ENCODE measurements at places on chromosomes 3 and 15.
A peak's percentile ranks its signal among the peaks of the same experiment; 100 is the strongest.

DNA sequence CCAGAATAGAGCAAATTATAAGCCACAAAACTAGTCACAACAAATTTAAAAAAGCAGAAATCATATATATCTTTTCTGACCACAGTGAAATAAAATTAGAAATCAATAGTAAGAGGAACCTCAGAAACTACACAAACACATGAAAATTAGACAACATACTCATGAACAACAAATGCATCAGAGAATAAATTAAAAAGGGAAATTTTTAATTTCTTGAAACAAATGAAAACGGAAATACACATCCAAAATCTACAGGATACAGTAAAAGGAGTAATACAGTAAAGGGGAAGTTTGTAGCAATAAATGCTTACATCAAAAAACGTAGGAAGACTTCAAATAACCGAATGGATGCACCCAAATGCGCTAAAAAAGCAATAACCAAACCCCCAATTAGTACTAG lies 19.2 kb downstream of the NME9 start:
- DNase-seq, result no peak

GRCh38 chr15:57761562-57761961 lies 55.0 kb downstream of the POLR2M start:
- DNase-seq, result no peak

GRCh38 chr3:165211721-165212120 lies 15.5 kb upstream of the SLITRK3 start:
- no peak for DNase-seq

- DNase-seq, result no peak
Observed at GRCh38 chr3:73547427-73548248, 77.1 kb downstream of the PDZRN3 start.

DNA sequence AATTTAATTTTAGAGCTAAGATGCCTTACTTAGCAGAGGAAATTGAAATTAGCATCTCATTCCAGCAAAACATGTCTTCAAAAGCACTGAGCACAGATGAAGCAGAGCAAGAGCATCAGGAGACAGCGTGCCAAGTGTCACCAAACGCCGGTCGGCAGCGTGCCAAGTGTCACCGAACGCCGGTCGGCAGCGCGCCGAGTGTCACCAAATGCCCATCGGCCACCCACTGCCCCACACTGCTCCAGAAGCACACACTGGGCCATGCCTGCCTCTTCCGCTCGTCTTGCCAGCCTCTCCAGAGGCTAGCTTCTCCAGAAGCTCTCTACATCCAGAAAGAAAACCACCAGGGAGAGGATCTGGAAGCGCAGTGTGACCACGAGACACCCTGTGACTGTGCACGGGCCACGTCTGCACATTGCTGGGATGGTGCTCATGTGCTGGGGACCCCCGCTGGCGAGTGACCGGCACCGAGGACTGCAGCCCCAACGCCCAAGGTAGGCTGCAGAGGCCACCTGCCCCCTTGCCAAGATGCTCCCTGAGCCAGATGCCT lies 37.8 kb downstream of the CYFIP1 start:
- no peak for DNase-seq

GRCh38 chr15:87527416-87527815 lies 729.1 kb downstream of the NTRK3 start:
- no peak for DNase-seq

- DNase-seq, result no peak
Observed at GRCh38 chr3:138051947-138052802, 42.2 kb downstream of the CLDN18 start.

DNA sequence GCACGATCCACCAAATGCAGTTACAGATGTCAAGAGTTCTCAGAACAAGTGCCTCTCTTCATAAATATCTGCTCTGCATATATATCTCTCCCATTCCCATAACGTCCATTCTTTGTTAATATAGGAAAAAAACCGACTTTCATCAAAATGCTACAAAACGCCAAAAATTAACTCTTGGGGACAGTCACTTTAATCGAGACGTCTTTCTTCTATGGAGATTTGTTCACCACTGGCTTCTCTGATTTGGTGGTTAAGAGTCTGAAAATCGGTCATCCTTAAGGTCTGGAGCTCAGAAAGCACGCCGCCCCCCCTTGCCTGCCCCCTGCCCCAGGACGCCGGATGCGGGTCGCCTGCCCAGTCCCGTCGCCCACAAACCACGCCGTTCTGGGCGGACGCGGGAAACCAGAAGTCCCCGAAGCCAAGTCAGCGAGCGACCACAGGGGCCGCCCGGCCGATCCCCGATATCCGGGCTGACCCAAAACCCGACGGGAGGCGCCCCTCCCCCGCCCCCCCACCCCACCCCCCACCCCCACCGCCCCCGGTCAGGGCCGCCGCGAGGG lies 252.7 kb downstream of the TJP1 start:
- no peak for DNase-seq

DNA sequence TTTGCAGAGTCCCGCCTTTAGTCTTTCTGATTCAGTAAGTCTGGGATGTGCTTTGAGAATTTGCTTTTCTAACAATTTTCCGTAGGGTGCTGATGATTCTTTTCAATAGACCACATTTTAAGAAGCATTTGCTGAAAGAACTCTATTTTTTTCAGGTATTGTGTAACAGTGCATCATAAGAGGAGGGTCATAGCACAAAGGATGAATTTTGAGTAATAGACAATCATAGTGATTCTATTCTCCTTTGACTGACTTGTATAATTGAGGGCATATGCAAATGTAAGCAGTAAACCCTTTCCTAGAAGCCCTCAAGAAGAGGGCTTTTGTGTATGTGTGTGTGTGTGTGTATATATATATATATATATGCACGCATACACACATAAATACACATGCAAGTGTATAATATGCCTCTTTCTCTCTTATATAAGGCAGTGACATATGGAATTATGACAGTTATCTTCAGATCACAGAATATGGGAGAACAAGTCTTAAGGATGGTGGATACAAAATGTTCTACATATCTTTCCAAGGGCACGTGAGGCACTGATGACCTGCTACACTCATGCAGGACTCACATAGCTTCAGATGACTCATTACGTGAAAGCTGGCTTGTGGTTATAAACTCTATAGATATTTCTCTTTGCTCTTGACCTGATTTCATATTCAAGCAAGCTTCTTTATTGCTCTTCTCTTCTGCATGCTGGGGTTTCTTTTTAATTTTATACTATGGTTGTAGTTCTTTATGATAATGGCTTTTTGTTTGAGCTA lies 6.5 kb upstream of the PLSCR1 start:
- no peak for DNase-seq

DNA sequence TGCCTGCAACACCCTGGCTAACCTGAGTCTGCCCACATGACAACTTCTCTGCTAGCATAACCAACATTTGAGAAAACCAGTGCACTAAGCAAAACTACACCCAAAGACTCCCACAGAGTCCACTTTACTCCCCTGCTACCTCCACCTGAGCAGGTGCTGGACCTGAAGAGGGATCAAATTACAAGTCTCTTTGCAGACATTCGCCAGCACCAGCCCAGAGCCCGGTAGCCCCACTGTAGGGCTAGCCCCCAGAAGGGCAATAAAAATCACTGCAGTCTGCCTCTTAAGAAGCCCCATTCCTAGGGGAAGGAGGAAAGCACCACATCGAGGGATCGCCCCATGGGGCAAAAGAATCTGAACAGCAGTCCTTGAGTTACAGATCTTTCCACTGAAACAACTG lies 472.2 kb downstream of the GRM7 start:
- DNase-seq, result peak; percentile 26

DNA sequence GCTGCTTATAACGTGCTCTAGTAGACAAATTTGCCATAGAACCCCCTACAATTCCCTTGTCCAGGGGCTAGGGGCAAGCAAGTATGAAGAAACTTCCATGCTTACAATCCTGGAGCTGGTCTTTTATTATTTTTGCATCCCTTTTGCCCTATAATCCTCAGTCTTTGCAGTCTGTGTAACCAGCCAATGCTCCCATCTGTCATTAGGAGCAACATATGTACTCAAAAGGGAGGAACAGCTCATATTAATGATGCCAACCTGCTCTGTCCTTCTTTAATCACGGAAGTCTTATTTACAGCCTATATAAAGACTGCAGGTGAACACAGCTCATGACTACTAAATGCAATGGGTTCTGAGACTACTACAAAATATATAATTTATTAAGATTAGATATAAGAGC lies 263.3 kb downstream of the ZIC1 start:
- no peak for DNase-seq

- DNase-seq, result no peak
Observed at GRCh38 chr3:147630921-147631415, 221.8 kb downstream of the ZIC1 start.

- DNase-seq, result no peak
Observed at GRCh38 chr15:74978503-74978902, 16.9 kb upstream of the SCAMP5 start.

- no peak for DNase-seq
Observed at GRCh38 chr15:92938387-92938786, 38.3 kb downstream of the CHD2 start.

DNA sequence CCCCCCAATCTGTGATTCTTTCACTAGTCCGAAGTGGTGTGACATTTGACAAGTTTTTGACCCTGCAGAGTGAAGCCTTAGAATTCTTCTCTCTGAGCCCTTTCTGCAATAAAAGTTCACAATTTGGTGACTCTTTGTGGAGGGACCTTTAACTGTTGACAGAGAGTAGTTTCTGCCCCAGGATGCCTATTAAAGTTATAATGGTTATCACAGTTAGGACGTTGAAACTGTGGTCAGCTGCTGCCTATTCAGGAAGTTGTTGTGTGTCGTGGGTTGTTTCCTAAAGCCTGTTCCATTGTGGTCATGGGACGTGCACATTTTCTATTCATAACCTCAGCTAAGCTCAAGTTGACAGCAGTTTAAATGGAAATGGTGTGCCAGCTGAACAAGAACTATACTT lies 274.5 kb downstream of the NEK10 start:
- no peak for DNase-seq

- DNase-seq, result peak; percentile 92
Observed at GRCh38 chr3:39106851-39107387, 508 bp downstream of the GORASP1 start.

DNA sequence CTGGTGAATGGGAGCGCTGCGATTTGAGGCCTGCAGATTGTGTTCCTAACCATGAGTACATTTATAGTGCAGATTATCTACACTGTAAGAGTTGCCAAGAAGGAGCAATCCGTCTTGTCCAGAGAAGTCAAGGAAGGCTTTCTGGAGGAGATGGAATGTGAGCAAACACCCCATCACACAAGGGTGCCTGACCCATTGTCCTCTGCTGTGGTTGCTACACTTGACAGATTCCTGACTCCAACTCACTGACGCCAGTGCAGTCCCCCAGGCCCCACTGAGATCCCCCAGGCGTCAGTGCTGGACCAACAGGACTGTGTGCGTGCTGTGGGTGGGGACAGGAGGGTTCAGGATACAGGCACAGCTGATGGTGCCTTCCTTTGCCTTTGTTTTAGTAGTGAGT lies 135.9 kb upstream of the TPM1 start:
- DNase-seq, result no peak

- DNase-seq, result no peak
Observed at GRCh38 chr15:70806992-70807712, 43.8 kb upstream of the UACA start.

- no peak for DNase-seq
Observed at GRCh38 chr3:113758389-113759024, 11.7 kb downstream of the ATP6V1A start.

- DNase-seq, result no peak
Observed at GRCh38 chr3:65902304-65902793, 136.4 kb downstream of the MAGI1 start.

- no peak for DNase-seq
Observed at GRCh38 chr3:22360164-22360563, 609.2 kb upstream of the ZNF385D start.

DNA sequence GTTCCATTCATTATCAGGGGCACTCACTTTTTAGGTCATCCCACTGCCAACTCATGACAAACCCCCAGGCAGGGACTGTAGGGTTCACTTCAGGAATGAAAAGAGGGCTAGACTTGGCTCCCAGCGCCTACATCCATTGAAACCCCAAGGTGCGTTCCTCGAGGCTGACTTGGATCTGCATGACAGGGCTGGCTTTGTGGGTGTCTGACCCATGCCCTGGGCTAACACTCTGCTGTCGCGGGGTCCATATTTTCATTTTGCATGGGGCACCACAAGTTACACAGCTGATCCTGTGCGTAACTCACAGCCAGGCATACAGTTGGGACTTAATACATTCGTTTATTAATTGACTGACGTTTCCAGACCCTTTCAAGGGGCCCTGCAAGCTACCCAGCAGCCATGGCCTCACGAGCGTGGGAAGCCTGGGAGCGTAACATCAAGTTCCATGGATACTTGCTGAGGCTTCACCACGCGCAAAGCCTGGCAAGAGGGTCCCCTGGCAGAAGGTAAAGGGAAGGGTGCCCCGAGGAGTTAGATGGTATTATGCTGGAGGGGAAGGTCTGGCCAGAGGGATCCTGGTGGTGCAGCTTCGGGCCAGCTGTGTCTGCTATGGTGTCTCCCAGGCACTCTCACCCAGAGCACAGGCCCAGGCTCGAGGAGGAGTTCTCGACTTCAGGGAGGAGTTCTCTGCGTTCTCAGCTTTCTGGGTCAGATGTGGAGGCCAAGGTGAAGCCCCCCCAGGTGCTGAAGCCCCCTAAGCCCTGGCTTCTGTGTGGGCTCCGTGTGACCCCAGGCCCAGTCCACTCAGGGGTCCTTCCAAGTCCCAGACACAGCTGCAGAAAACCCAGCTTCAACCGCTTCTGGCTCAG lies 85.4 kb downstream of the ADAMTS17 start:
- no peak for DNase-seq

- no peak for DNase-seq
Observed at GRCh38 chr3:64170270-64170669, 55.0 kb downstream of the PRICKLE2 start.

GRCh38 chr3:55751730-55752129 lies 264.6 kb upstream of the WNT5A start:
- no peak for DNase-seq

DNA sequence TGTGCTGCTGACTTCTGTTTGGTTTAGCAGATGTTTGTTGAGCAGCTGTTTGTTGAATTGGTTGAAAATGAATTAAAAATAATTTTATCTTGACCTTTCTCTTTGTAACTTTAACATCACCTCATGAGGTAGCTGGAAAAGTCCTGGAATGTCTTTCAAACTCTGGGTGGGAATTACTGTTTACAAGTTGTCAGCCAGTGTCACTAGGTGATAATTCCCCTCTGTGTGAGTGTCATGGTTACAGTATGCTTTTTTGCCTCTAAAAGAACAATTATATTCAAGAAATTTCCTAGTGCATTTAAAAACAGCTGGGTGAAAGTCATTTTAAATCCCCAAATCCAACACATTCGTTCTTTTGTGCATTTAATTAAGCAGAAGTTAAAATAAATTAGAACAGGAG lies 113.2 kb downstream of the PTPRG start:
- no peak for DNase-seq

DNA sequence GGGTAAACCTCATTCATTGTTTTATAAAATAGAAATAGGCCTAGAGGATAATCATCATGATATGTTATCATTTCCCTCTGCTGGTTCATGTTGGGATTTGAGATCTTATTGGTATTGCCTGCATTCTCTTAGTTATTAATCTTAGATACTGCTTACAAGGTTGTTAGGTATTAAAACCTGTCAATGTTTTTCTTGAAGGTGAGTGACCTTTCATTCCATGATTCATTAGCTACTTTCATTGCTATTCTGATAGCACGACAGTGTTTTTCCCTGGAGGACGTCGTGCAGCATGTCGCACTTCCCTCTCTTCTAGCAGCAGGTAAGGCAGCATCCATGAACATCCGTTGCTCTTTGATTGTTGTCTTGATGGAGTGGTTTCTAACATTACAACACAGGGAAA lies 17.1 kb downstream of the P2RY12 start:
- DNase-seq, result no peak
